Activated T-helper 1 cell treated with anti-CD3 and anti-CD28 coated beads, Interleukin-12 subunit alpha, Interleukin-12 subunit beta, Interleukin-2, Interleukin-4 antibody, amounts not matched to agents 30 ng/mL and 10 ng/mL and 1 ng/mL, durations not matched to agents 14 hours and 24 hours and 36 hours (primary cell): ENCODE measurements at places on chromosomes 7 and 10. TPM values are rescaled to one million over a fixed set of nuclear protein-coding genes. Genes with fewer than 3 reads are reported as not detected.
A peak's percentile ranks its signal among the peaks of the same experiment; 100 is the strongest.

- DNase-seq = no peak
- H3K4me3 ChIP-seq = no peak overlapping the region
- peak overlapping the region; percentile 69 for H3K27ac ChIP-seq
- H3K27me3 ChIP-seq = no peaks in the 10 kb centered on the region
- H3K4me1 ChIP-seq = peaks cover 15% of the 10 kb centered on the region
Measured at GRCh38 chr7:144384555-144385245, 18.8 kb downstream of the NOBOX start.

GRCh38 chr7:156031679-156032478 lies 219.6 kb upstream of the SHH start:
- DNase-seq = no peak
- H3K4me1 ChIP-seq = no peaks in the 10 kb centered on the region
- no peaks in the 10 kb centered on the region for H3K27me3 ChIP-seq
- no peaks in the 10 kb centered on the region for H3K36me3 ChIP-seq
- no peak overlapping the region for H3K27ac ChIP-seq

DNA sequence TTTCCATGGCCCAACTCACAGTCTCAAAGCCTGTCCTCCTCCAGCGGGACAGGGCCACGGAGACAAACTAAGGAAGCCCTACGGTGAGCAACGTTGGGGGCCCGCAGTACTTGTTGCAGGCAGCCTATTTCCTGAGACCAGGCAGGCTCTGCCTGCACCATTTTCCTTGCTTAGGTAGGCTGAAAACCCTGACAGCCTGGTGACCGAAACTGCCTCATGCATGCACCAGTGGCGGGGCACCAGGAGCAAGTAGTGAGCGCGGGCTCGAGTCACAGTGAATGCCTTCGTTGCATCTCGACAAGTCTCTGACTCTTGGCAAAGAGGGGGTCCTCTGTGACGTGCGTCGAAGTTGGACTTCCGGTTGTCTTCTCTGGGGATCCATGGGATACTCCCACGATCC lies 23.3 kb upstream of the ZNF273 start:
- peaks cover 2% of the 10 kb centered on the region for H3K36me3 ChIP-seq
- no peak overlapping the region for H3K4me3 ChIP-seq
- peaks cover 13% of the 10 kb centered on the region for H3K27me3 ChIP-seq
- no peaks in the 10 kb centered on the region for H3K4me1 ChIP-seq
- H3K27ac ChIP-seq = no peak overlapping the region

DNA sequence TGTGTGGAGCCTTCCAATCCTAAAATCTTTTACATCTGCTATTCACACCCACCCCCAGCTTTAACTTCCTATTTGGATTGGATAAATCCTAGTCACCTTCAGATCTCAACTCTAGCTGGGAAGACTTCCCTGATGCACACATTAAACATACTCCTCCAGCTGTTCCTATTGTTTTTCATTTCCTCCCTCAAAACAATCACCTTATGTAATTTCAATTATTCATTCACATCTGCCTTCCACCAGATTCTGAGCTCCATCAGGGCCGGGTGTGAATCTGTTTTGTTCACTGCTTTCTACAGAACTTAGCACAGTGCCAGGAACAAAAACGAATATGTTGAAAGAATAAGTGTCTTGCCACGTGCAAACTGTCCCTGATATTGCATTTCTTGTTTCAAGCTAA lies 497.4 kb downstream of the PLXDC2 start:
- H3K27ac ChIP-seq = no peak overlapping the region
- H3K27me3 ChIP-seq = no peaks in the 10 kb centered on the region
- H3K4me1 ChIP-seq = no peaks in the 10 kb centered on the region
- H3K4me3 ChIP-seq = no peak overlapping the region
- no peak for DNase-seq

- DNase-seq = no peak
- H3K27me3 ChIP-seq = no peaks in the 10 kb centered on the region
- H3K36me3 ChIP-seq = no peaks in the 10 kb centered on the region
- no peak overlapping the region for H3K4me3 ChIP-seq
- no peaks in the 10 kb centered on the region for H3K4me1 ChIP-seq
Measured at GRCh38 chr7:46969303-46970130, 612.4 kb downstream of the TNS3 start.

DNA sequence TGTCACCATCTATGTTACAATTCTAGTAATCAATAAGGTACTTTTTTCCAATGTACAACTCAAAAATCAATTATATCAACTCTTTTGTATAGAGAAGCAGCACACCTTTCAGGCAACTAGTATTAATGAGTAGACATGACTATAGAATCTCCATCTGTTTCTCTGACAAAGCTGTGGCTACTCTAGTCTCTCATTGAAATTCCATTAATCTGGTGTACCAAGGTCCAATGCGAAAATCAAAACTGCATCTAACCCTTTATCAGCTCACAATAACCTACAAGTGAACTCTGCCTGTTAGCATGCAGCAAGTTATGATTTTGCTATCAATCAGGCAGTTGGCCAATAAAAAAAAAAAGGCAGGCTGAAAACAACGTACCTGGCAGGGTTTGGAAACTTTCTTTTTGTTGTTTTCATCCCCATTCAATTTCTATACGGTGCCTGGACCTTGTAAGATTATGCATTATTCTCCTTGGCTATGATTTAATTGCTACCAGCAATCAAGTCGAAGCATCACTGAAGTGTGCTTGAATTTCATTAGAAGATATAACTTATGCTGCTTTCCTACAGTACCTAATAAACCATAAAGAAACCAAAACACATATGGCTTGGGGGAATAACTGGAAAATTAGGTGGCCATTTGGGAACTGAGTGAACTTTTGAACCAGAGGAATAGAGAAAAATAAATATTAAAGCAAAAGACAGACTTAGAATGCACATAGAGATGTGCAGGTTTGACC lies 23.2 kb downstream of the SKAP2 start:
- H3K4me3 ChIP-seq = no peak overlapping the region
- H3K27ac ChIP-seq = no peak overlapping the region
- DNase-seq = no peak

- H3K4me3 ChIP-seq = no peak overlapping the region
- H3K27ac ChIP-seq = no peak overlapping the region
- DNase-seq = no peak
Measured at GRCh38 chr7:34451923-34452322, 206.1 kb upstream of the NPSR1 start.

GRCh38 chr7:33757050-33757449 lies 148.3 kb upstream of the BMPER start:
- no peak for DNase-seq
- H3K4me1 ChIP-seq = no peaks in the 10 kb centered on the region
- no peak overlapping the region for H3K4me3 ChIP-seq
- no peak overlapping the region for H3K27ac ChIP-seq

DNA sequence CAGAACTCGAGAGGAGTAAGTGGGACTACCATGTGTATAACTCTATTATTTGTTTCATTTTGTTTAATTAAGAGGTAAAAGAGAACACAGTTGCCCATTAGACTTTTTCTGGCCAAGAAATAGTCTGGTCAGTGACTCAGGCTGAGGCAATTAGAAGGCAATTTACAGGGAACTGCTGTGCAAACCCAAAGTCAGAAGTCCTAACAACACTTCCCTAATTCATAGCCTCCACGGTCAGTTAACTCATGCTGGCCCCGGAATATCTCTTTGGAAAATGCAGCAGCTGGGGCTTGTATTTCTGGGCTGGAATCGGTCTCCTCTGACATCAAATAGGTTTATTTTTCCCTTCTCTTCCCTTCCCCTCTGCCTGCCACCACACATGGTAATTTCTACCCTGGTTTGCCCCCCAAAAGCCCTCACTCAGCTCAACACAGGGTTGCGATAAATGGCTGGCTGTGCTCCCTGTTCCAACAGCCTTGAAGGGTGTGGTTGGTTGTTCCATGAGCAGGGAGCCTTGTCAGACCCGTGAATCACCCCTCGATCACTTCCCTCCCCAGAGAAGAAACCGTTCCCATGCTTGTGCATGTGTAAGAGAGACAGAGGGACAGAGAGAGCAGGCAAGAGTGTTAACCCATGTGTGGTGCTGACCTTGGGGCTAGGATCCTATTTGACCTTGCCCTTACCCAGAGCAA lies 5.3 kb downstream of the SH3PXD2A start:
- no peak overlapping the region for H3K4me3 ChIP-seq
- DNase-seq = no peak
- no peaks in the 10 kb centered on the region for H3K36me3 ChIP-seq
- no peak overlapping the region for H3K27ac ChIP-seq
- H3K27me3 ChIP-seq = peaks cover 53% of the 10 kb centered on the region

DNA sequence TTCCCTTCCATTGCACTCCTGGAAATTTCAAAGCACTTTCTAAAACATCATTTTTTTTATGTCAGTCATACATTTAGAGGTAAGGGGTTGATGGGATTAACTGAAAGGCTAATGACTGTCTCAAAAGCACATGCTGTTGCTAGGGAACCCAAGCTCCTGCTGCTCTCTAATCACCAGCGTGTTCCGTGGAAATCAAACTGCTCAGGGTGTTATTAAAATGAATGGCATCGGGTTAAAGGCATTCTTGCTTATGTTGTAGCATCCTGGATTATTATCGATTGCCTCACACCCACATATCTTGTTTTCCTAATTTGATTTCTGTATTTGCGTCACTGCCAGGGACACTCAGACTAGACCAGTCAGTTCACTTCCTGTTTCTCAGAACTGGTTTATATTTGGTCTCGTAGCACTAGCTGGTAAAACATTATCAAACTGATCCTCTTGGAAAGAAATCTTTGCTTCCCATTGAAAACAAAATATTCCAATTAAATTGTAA lies 216.5 kb upstream of the MKLN1 start:
- peak; percentile 12 for DNase-seq
- H3K4me1 ChIP-seq = peaks cover 50% of the 10 kb centered on the region
- H3K4me3 ChIP-seq = peak overlapping the region; percentile 99

DNA sequence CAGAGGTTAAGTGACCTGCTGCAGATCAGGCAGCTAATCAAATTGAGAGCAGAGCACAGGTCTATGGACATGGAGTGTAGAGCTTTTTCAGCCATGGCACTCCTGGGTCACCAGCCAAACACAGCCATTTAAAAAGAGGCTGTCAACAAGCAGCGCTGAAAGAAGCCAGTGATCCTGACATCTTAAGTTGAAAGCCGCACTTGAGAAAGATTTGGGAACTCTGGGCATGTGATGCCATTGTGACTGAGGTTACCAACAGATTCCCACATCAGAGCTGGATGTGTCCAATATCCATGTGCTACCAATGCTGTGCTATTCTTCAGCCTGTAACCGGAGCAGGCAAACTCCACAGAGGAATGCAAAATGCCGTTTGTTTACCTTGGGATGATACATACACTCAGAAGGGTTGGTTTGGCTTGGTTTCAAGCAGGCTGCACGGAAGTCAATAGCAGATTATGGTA lies 56.2 kb upstream of the ABLIM1 start:
- no peaks in the 10 kb centered on the region for H3K36me3 ChIP-seq
- H3K27me3 ChIP-seq = peaks cover 27% of the 10 kb centered on the region
- no peak for DNase-seq
- H3K4me3 ChIP-seq = no peak overlapping the region
- H3K4me1 ChIP-seq = no peaks in the 10 kb centered on the region
- no peak overlapping the region for H3K27ac ChIP-seq

GRCh38 chr10:96700374-96701099 lies 19.8 kb downstream of the PIK3AP1 start:
- DNase-seq = no peak
- no peak overlapping the region for H3K4me3 ChIP-seq
- H3K36me3 ChIP-seq = no peaks in the 10 kb centered on the region
- H3K27me3 ChIP-seq = peaks cover 2% of the 10 kb centered on the region
- H3K4me1 ChIP-seq = peaks cover 12% of the 10 kb centered on the region

- no peak overlapping the region for H3K27ac ChIP-seq
- no peaks in the 10 kb centered on the region for H3K36me3 ChIP-seq
- no peak for DNase-seq
Measured at GRCh38 chr7:157703131-157703530, 366.3 kb downstream of the DNAJB6 start.

DNA sequence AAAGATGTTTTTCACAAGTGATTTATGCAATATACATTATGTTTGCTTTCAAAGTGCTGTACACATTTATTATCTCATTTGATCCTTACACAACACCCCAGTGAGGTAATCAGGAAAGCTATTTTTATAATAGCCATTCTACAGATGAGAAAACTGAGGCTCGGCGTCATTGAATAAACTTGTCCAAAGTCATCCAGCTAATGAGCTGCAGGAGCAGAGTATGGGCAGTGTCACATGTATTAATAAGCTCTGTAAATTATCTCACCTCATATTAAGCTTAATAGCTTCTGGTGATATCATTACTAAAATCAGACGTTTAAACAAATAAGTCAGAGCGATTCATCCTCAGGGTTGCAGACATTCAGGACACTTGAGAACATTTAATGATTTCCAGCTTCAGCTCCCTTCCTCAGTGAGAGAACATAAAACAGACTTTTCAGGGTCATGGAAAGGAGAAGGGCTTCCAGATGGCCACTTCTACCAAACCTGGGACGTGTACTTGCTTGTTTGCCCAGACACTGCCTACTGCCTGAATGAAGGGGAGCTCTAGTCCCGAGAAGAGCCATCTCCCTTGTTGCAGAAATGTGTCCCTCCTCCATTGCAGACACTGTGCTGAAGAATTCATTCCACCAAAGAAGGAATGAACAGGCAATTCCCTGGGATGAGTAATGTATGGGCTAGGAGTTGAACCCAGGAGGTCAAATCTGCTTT lies 20.5 kb upstream of the FZD1 start:
- no peaks in the 10 kb centered on the region for H3K4me1 ChIP-seq
- no peaks in the 10 kb centered on the region for H3K36me3 ChIP-seq
- no peak for DNase-seq
- no peak overlapping the region for H3K4me3 ChIP-seq

DNA sequence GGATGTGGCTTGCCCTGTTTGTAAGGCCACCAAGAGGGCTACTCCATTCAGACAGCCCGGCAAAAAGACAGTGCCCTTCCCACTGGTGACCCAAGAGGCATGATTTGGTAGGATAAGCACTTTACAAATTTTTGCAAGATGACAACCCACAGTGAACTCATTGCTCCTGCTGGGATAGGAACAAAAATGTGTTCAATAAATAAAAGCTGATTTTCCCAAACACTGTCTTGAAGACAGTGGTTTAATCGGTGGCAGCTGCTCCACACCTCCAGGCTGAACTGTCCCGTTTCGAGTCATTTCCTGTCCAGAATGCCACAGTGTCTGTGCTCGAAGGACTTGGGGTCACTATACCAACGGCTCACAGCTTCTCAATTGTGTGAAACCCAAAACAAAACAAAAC lies 45.1 kb upstream of the NPTX2 start:
- no peak for DNase-seq
- H3K27ac ChIP-seq = no peak overlapping the region
- H3K4me3 ChIP-seq = no peak overlapping the region
- no peaks in the 10 kb centered on the region for H3K36me3 ChIP-seq

- H3K27ac ChIP-seq = no peak overlapping the region
- no peak overlapping the region for H3K4me3 ChIP-seq
- peaks cover 26% of the 10 kb centered on the region for H3K27me3 ChIP-seq
- no peak for DNase-seq
- H3K4me1 ChIP-seq = peaks cover 15% of the 10 kb centered on the region
Measured at GRCh38 chr7:96833676-96834453, 124.2 kb upstream of the SEM1 start.

The ZNF365 gene
- not detected in 2 replicates for total RNA-seq

The PDK4 gene
- total RNA-seq = not detected in 2 replicates

The ERVW-1 gene
- total RNA-seq = not detected in 2 replicates

The DNTT gene
- total RNA-seq = not detected in 2 replicates

The AVL9 gene
- 46.7 and 50.6 TPM in 2 replicates for total RNA-seq

The FAM25G gene
- not detected in 2 replicates for total RNA-seq
